Vagina (tissue), 2 donors: ENCODE measurements at places on chromosomes 1 and 21. TPM values are rescaled to one million over a fixed set of nuclear protein-coding genes. Genes with fewer than 3 reads are reported as not detected.

ZNHIT6 gene
- 12.0 TPM for total RNA-seq

MEX3A gene
- total RNA-seq = 1.2 TPM

GRCh38 chr1:8419861-8420260 lies 101.9 kb downstream of the SLC45A1 start:
- no peak for DNase-seq

DNA sequence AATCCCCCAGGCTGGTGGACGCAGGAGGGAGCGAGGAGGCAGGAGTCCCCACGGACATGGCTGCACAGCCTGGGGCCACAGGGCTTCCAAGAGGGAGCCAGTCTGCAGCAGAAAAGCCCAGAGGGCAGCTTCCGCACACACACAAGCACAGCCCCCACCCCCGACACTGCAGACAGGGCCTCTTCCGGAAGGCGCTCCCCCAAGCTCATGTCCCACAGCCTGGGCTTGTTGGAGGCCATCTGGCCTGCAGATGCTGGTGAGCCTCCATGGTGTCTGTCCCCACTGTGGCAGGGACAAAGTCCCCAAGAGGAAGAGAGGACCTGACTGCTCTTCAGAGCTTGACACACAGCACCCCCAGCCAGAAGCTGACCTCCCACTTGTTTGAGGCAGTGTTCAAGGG lies 13.4 kb upstream of the KIAA1614 start:
- no peak for DNase-seq

- DNase-seq = no peak
These were observed 206.2 kb upstream of the PTBP2 start for GRCh38 chr1:96515430-96515829.

DNA sequence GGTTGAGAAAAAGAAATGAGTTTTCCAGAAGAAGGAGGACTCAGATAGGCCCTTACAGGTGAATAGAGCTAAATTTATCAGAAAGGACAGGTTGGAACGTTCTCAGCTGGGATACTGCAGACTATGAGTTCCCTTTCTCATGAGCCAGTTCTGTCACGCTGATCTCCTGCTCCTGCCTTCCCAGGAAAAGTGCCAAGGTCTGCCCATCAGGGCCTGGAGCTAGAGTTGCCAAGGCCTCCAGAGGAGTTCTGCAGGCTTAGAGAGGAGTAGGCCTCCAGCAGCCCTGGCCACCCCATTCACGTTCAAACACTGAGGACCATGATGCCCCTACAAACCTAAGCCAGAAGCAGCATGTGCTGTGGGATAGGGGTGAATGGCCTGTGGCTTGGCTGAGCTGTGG lies 126.8 kb upstream of the TNR start:
- no peak for DNase-seq

GRCh38 chr1:212769459-212770167 lies 22.0 kb downstream of the NSL1 start:
- DNase-seq = no peak
